ENCODE measurements at places on chromosomes 12 and 14.
A peak's percentile ranks its signal among the peaks of the same experiment; 100 is the strongest.

DNA sequence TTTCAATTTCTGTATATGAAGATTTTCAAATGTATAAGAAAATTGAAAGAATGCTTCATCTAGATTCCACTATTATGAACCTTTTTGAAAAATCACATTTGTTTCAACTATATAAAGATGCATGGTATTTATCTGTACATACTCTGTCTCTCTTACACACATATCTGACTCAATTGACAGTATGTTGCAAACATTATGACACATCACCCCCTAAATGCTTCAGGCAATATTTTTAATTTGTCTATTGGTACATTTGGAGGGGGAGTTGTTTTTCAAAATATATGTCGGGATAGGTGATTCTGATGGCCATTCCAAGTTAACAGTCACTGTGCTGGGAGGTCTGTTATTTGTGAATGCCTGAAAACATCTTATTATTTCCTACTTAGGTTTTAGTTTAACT lies 14.4 kb downstream of the PCNX1 start:
- DNase-seq: no peak

DNA sequence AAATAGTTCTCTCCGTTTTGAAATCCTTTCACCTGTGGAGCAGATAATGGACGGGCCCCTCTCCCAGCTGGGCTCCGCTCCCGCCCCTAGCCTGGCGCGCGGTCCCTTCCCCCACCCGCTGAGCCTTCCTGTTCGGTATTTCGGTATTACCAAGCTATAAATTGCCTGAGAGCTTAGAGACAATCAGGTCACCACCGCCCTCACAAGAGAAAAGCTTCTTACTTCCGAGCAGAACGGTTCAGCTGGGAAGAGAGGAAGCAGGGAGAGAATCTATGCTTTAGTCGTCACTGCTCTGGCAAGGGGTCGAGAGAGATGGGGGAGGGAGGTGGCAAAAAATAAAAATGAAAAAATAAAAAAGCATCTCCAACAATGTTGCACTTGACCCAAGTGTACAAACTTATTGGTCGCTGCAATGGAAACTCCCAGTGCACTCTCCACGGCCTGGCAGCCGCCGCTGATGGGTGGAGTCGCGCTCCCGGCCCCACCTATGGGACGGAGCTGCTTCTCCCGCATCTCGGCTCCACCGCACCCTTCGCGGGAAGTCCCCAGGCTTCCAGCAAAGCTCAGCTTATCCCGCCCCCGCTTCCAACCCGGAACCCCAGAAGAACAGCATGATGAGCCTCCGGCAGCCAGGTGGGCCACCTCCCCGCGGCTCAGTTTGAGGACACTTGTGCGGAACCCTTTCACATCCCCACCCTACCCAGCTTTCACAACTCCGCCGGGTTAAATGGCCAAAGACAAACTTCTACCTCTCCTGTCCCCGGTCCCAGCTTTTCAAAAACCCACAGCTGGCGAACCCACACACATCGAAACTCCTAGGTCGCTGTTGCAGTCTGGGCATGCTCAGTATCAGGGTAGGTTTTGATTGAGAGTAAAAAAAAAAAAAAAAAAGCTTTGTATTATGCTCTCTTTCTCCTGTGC lies 832 bp upstream of the SYT1 start:
- no peak for DNase-seq

GRCh38 chr14:80946797-80947196 lies 5.3 kb upstream of the CEP128 start:
- DNase-seq: no peak

DNA sequence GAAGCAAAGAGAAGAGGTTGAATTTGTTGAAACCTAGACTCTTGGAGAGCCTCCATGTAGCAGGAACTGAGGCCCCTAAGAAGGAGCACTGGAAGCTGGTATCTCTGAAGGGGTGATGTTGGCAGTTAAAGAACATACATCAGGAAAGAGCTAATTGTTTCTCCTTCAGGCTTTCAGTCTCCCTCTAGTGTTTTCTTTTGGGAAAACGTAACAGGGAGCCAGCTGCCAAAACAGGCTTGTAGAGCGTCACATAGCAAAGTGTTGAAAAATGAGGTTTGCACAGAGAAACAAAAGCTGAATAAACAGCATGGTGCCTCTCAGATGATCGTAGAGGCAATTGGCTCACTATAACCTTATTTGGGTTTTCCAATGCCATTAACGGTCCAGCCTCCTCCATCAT lies 46.9 kb upstream of the CAND1 start:
- no peak for DNase-seq

- no peak for DNase-seq
These were observed 85.9 kb downstream of the PAX9 start for GRCh38 chr14:36747411-36748184.

GRCh38 chr14:33812601-33813000 lies 138.3 kb downstream of the EGLN3 start:
- no peak for DNase-seq

- no peak for DNase-seq
These were observed 199.1 kb downstream of the FOXN3 start for GRCh38 chr14:89217891-89218290.

DNA sequence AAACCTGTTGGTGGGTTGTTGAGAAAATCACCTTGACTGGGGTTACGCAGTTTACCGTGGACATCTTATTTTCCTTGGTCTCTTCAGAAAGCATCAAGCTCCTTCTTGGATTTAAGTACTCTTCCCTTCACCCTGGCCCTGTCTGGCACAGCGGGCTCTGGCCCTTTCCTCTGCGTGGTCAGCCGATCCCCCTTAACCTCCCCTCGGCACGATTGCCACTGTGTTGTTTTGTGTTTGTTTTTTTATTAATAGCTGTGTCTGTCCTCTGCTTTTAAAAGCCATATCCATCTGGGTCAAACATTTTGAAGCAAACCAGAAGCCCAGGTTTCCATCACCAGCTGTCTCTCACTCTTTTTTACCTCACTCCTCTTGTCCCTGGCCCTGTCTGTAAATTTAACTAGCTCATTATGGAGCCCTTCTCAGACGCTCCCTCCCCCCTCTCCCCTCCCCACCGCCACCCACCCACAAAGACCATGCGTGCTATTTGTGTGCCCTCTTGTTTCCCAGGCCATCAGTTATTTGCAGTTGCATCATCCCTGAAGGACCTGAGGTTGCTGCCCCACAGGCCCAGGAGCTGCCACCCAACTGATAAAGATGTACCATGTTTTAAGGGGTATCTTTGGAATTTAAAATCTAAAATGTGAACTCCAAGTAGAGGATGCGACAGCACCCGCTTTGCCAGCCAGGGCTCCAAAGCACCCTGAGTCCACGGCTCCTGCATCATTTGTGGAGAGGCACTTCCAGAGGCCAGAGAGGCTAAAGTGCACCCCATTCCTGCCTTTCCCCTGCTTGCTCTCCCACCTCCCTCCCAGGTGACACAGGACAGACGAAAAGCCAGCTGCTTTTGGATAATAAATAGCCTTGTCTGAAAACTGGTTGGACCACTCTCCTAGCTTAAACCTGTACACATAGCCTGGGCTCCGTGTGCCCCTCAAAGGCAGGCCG lies 3.9 kb downstream of the BCL11B start:
- DNase-seq: no peak

- DNase-seq: no peak
These were observed 10.4 kb upstream of the NOPCHAP1 start for GRCh38 chr12:104975587-104976343.

- DNase-seq: peak; percentile 63
These were observed 69.9 kb downstream of the SERPINA3 start for GRCh38 chr14:94682061-94682516.

GRCh38 chr14:105086833-105087307 lies 21.6 kb upstream of the GPR132 start:
- peak; percentile 93 for DNase-seq

- DNase-seq: no peak
These were observed 32.8 kb upstream of the CLMN start for GRCh38 chr14:95352481-95352880.

DNA sequence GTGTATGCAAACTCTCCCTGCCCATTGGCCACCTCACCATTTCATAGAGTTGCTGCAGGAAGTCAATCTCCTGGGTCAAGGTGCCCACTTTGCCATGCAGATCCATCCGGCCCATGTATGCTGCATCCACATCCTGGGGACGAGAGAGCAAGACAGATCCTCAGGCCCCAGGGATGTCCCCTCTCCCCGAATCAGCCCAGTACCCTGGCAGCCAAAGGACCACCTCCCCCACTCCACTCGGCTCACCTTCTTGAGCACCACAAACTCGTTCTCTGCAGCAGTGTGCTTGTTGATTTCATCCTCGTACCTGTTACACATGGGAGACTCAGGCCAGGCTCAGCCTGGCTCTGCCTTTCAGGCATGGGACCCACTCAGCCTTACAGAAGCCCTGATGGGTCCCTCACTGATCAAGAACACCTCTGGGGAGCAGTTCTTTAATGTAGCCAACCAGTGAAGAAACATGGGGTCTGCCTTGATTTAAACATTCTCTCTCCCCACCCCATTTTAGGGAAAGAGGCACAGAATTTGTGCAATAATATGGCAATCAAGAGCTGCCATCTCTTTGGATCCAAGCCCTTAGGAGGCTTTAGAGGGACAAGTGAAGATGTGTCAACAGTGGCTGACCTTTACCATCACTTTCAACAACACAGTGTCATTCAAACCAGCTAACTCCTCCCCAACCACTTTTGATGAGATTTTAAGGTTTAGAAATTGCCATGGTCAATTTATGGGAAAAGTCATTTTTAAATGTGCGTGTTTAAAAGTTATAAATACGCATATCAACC lies 3.9 kb downstream of the KRT79 start:
- DNase-seq: no peak

- DNase-seq: no peak
These were observed 202.7 kb upstream of the GARIN6 start for GRCh38 chr12:99444859-99445316.

GRCh38 chr14:96094211-96094610 lies 55.0 kb downstream of the C14orf132 start:
- DNase-seq: no peak

DNA sequence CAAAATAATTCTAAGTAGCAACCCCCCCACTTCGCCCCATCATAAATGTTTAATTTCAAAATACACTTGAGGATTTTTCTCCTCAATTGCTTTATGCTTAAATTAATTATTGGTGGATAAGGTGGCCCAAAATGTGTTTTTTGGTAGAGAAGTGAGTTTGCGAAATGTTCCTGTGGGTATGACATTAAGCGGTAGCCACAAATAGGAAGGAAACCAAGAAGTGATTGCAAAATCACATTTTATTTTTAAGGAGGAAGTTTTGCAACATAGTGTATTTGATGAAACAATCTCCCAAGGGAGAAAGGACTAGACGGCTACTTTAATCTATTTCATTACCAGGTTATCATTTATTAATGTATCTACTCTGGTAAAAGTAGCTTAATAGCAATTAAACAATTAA lies 25.5 kb downstream of the SLC25A3 start:
- no peak for DNase-seq

DNA sequence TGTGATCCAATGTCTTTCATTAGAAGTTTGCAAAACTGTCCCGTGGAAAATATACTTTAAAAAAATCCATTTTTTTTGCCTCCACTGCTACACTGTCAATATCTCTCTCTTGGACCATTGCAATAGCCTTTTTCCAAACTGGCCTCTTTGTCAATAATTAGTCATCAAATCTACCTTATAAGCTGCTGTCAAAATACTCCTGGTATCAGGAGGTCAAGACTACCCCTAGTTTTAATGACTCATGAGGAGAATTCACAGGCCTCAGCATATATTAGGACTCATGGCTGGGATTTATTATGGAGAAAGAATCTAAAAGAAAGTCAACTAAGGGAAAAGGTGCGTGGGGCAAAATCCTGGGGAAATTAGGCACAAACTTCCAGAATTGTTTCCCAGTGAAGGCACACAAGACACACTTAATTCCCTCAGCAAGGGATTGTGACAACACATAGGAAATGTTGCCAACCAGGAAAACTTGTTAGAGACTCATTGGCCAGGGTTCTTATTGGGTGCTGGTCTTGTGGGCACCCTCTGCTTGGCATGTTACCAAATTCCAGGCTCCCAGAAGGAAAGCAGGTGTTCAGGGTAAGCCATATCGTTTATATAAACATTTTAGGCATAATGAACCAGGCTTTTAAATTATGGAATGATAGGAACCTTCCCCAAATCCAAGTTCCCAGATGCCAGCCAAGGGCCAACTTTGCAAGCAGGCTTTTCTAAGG lies 56.1 kb downstream of the TMEM117 start:
- no peak for DNase-seq

- no peak for DNase-seq
These were observed 70.9 kb upstream of the ETV6 start for GRCh38 chr12:11578461-11578993.

DNA sequence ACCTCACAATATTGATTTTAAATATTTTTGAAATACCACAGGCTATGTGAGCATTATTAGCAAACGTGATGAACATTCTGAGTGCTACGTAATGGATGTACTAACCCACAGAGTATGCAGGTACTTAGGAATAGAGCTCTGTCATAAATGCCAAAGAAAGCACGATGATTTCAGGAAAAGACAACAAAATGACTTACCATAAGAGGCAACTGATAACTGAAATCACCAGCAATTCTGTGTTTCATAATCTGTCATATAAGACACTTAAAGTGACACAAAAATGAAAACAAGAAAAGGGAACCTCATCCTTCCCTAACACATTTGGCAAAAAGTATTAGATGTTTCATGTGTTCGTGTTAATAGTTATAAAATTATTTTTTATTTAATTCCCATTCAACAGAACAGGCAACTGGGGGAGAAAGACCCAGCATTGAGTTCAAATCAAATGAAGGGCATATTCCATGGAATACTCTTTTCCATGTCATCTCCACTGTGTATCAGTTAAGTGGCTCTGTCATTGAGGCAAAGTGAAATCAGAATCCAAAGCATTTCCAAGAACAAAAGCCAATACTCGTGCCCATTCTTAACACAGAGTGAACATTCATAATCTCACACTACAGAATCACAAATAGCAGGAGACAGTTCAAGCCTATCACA lies 30.4 kb downstream of the ARMH4 start:
- no peak for DNase-seq

- DNase-seq: no peak
These were observed 31.1 kb downstream of the SYNE3 start for GRCh38 chr14:95485222-95485819.

- DNase-seq: no peak
These were observed 13.2 kb downstream of the RASSF8 start for GRCh38 chr12:25971654-25972041.

DNA sequence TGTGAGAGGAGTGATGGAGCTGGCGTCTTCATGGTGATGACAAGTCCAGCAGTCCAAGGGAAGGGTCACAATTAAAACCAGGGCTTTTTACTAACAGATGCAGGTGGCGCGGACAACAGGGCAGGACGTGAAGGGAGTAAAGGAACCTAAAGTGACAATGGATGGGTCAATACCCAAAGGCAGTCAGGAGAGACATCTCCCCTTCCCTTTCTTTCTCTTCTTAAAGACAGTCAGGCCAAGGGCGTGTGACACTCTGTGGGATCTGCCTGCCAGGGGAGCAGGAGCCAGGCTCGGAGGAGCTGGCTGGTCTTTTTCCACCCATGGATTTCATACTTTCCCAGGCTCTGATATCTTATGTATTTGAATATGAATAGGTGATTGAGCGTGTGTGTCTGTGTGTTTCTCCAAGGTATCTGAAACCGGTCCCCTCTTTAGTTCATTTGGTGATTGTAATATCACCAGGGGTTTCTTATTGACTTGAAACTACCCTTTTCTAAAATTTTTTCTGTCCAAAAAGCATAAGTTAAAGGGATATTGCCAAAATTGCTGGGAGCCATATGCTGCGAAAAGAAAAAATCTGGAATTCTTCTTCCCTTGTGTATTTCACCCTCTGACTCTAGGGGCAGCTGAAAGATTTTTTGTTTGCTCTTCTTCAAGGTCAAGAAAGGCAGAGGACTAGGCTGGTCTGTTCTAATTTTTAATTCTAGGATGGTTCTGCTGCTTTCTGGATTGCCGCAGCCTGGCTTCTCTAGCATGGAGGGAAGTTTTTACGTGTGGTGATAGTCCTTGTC lies 61.8 kb downstream of the FBXL14 start:
- DNase-seq: no peak

- DNase-seq: no peak
These were observed 5.9 kb upstream of the TWF1 start for GRCh38 chr12:43812057-43812456.
